ENCODE measurements at places on chromosomes 5 and 9.

- DNase-seq: no peak
Measured at GRCh38 chr5:7467179-7467578, 71.2 kb downstream of the ADCY2 start.

GRCh38 chr9:3916984-3917383, 382.9 kb downstream of the GLIS3 start:
- DNase-seq: no peak

DNA sequence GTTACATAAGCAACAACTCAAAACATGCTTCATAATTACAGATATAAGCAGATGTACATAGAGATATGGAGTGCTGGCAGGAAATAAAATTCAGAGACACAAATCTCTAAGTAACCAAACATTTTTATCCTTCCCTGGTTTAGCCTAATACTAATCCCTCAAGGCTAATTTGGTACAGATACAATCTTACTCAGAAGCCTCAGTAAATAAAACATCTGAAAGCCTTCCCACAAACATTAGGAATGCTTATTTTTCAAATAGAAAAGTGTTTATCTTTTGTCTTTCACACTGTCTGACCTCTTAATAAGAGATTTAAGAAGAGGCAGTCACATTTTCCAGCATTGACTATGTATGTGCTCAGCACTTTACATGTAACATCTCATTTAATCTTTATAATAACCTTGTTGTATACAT, 399.4 kb downstream of the ARRDC3 start:
- no peak for DNase-seq

GRCh38 chr9:116234081-116234480, 80.5 kb downstream of the PAPPA start:
- DNase-seq: peak; percentile 7

- DNase-seq: no peak
Measured at GRCh38 chr5:776862-777711, 7.4 kb downstream of the ZDHHC11B start.

- DNase-seq: no peak
Measured at GRCh38 chr5:64184832-64185231, 19.2 kb downstream of the RNF180 start.

DNA sequence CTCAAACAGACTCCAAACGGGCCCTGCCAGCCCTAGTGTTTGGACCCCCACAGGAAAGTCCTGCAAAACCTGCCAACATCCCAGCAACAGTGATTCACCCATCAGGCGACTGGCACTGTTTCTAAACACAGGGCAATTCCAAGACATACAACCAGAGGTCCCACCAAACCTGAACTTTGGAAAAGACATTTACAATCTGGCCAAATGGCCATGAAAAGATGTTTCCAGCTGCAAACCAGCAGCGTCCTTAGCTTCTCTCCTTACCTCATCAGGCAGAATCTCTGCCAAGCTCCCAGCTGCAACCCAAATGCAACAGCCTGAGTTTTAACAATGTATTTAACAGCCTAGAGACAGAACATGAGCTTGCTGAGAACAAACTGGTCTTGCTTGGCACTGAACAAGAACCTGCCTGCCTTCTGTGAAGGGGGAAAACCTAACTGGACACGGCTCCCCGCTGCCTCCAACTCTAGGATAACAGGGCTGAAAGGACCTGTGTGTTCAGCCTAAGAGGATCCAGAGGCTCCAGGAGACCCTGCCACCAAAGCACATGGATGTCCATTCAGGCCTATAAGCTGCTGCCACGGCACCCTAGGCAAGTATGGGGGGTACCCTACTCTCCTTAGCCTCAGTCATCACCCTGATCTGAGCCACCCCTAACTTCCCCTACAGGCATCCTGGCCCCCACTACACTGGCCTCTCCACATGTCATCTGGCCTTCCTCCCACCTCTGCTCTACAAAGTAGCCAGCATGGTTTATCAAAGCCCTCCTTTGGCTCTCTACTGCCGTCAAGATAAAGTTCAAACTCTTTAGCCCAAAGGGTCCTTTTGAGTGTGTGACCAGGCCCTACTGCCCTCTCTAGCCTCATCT, 5.6 kb downstream of the P4HA2 start:
- DNase-seq: no peak

- DNase-seq: no peak
Measured at GRCh38 chr5:172664018-172664417, 23.0 kb downstream of the NEURL1B start.

Measured in SW 1271 (cell line).